Colonic mucosa (tissue), 4 donors: ENCODE measurements at places on chromosomes 2 and 18. TPM values are rescaled to one million over a fixed set of nuclear protein-coding genes. Genes with fewer than 3 reads are reported as not detected.

- no peak for DNase-seq
Measured at GRCh38 chr18:12839526-12840196, 44.4 kb downstream of the PTPN2 start.

The ASTL gene
- 0.82 TPM for total RNA-seq

The RAD51AP2 gene
- 0.11 TPM for total RNA-seq

DNA sequence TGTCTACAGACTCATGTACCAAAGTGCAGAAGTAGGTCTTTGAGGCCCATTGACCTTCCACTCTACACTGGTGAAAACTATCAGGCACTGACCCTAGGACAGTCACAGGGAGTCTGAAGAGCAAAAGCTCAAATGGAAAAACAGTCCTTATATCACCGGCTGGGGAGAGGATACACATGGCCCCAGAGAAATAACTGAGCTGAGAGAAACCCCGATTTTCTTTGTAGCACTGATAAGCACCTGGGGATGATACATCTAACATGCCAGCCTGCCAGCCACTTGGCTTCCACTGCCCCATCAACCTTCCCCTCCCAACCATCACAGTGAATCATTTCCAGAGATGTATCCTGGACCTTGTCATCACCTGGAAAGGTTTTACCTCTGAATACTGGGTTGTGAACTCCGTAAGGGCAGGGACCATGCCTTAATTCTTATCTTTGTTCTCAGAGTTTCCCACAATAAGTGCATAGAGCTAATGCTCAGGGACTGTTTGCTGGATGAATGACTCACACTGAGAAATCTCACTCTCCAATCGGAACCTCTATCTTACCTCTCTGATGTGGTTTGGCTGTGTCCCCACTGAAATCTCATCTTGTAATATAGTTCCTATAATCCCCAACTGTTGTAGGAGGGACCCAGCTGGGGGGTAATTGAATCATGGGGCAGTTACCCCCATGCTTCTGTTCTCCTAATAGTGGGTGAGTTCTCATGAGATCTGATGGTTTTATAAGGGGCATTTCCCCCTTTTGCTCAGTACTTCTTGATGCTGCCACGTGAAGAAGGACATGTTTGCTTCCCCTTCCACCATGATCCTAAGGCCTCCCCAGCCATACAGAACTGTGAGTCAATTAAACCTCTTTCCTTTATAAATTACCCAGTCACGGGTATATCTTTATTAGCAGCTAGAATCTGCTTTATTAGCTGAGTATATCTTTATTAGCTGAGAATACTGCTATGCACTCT is 37.1 kb downstream of the EVA1A start:
- DNase-seq = no peak

DNA sequence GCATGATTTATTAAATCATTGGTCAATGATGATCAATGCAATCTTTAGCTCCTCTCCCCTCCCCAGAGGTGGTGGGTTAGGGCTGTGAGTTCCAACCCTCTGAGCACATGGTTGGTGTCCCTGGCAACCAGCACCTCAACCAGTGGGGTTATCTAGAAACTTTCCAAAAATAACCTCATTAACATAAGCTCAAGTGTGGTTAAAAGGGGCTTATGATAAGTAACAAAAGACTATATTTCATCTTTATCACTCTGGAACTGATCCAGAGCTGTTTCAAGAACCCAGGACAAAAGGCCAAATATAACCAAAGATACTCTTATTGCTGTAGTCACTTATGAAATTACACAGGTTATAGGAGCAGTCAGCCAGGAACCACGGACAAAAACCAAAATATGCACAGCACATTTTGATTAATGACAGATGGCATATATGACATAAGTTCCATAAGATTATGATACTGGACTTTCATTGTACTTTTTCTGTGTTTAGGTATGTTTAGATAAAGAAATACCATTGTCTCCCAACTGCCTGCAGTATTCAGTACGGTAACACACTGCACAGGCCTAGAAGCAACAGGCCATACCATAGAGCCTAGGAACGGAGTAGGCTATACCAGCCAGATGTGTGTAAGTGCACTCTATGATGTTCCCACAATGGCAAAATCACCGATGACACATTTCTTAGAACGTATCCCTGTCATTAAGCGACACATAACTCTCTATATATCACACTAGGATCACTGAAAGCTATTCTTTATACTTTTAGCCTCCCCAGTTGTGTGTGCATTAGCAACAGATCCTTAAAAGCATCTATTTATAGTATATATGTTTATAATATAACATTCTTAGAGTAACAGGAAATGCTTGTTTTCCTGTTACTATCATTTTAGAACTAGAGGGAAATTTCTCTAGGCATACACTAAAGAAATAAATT is 31.9 kb downstream of the KIDINS220 start:
- no peak for DNase-seq

- DNase-seq = no peak
Measured at GRCh38 chr2:2392332-2392731, 61.3 kb upstream of the MYT1L start.
